Stimulated activated CD4-positive, alpha-beta T cell treated with anti-CD3 and anti-CD28 coated beads, Interleukin-1b, Interleukin-23, amount 100 ng/mL, for 1 hour (primary cell): ENCODE measurements at places on chromosomes 7 and 10.

DNA sequence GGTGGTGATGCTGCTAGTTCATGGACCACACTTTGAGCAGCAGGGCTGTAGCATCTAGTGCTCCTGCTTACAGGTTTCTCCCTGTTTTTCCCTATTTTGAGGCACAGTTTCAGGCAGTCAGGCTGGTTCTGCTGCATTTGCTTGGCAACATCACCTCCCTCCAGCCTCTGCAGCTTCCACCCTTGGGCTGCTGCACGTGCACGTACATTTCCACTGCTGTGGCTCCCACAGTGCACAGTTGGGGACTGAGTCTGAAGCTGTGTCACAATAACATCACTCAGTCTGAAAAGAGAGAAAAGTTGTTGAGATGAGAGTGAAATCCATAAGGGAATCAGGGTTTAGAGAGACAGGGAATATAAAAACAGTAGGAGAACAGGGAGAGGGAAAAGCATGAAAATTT is 230.7 kb upstream of the FZD1 start:
- DNase-seq, result no peak

DNA sequence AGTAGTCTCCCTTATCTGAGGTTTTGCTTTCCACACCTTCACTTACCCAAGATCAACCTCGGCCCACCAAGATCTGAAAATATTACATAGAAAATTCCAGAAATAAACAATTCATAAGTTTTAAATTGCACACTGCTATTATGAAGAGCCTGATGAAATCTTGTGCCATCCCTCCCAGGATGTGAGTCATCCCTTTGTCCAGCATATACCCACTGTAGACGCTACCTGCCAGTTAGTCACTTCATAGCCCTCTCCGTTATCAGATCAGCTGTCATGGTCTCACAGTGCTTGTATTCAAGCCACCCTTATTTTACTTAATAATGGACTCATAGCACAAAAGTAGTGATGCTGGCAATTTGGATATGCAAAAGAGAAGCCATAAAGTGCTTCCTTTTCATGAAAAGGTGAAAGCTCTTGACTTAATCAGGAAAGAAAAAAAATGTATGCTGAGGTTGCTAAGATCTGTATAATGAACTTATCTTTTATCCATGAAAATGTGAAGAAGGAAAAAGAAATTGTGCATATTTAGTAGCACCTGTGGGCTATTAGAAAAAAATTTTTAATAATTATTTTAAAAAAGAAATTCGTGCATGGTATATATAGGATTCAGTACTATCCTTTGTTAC is 9.8 kb upstream of the MRPS16 start:
- no peak for DNase-seq

GRCh38 chr7:37186753-37187152 is 261.9 kb downstream of the ELMO1 start:
- DNase-seq, result no peak

GRCh38 chr10:45463244-45464116 is 89.5 kb downstream of the ALOX5 start:
- DNase-seq, result no peak

- DNase-seq, result no peak
Observed at GRCh38 chr10:55233505-55233904, 432.5 kb upstream of the PCDH15 start.

GRCh38 chr7:80843018-80843677 is 75.7 kb downstream of the SEMA3C start:
- DNase-seq, result no peak

- DNase-seq, result no peak
Observed at GRCh38 chr7:9204571-9204970, 771.2 kb downstream of the NXPH1 start.

DNA sequence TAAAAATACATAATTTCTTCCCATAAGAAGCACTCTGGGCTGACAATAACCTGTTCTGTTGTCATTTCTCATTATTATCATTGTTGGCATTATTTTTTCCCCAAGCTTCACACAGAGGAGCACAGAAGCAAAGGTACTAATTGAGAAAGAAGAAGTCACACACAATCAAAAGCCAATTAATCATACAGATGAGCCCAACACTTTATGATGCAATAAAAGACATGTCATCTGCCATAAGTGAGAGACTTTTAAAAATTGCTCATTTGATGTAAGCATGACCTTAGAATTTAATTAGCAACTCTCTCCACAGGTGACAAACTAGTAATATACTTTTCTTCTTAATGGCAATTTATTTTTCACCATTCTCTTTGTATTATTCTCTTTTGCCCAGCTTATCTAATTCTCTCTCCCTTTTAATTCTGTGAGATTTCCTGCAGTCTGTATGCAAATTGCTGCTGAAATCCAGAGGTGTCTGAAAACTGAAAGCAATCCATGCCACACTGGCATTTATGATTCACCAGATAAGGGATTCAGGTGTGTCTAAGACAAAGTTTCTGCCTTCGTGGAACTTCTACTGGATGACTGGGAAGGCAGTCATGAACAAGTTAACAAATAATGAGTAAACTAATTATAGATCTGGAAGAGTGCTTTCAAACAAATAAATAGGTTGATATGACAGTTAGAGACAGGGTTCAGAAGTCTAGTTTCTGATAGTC is 203.5 kb downstream of the CHCHD3 start:
- DNase-seq, result no peak

GRCh38 chr10:115772606-115773005 is 500.4 kb downstream of the GFRA1 start:
- no peak for DNase-seq

GRCh38 chr10:129744134-129745111 is 219.7 kb downstream of the EBF3 start:
- no peak for DNase-seq

DNA sequence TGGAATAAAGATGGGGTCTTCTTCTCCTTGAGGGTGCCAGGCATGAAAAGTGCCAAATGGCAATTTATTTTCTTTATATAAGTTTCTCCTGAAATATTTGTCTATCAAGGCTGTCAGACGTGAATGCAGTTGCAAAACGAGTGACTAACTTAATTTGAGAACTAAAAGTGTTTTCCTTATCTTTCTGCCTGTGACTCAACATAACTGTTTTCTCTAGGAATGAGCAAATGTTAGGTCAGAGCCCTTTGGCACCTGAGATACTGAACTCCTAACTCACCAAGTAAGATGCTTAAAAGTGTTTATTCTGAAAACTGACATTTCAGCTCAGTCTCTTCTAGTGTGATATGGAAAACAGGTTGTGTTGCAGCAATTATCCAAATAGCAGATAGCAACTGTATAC is 197.0 kb downstream of the STK31 start:
- no peak for DNase-seq

GRCh38 chr7:29518616-29519015 is 45.0 kb upstream of the PRR15 start:
- DNase-seq, result no peak

GRCh38 chr10:76921383-76922010 is 716.1 kb downstream of the KCNMA1 start:
- DNase-seq, result no peak

GRCh38 chr10:110147961-110148360 is 59.4 kb upstream of the MXI1 start:
- no peak for DNase-seq
